Stimulated activated memory B cell treated with anti-CD40 and anti-IgM and Interleukin-4, amounts not matched to agents 10 μg/mL and 1 μg/mL and 100 μg/mL, for 72 hours (primary cell): ENCODE measurements at places on chromosomes 6 and 20.

DNA sequence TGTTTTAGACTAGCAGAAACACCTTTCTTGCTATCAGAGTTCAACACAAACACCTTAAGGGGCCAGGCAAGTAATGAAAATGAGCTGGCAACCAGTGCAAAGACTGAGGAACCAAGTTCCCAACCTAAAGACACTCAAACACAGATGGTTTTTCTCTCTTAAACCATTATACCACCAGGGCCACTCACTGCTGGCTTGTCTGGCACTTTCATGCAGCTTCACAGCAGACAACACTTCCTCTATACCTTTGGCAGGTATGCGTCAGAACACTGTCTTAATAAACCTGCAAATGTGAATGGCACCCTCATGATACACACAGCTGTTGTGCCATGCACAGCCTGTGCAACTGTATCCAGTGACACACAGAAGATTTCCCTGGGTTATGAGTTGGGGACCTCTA lies 41.6 kb downstream of the NFATC2 start:
- peak; percentile 65 for ATAC-seq

- ATAC-seq = peak; percentile 91
Observed at GRCh38 chr20:32062776-32063170, 10.7 kb downstream of the HCK start.

- no peak for ATAC-seq
Observed at GRCh38 chr20:50027611-50028105, 44.9 kb downstream of the SNAI1 start.

DNA sequence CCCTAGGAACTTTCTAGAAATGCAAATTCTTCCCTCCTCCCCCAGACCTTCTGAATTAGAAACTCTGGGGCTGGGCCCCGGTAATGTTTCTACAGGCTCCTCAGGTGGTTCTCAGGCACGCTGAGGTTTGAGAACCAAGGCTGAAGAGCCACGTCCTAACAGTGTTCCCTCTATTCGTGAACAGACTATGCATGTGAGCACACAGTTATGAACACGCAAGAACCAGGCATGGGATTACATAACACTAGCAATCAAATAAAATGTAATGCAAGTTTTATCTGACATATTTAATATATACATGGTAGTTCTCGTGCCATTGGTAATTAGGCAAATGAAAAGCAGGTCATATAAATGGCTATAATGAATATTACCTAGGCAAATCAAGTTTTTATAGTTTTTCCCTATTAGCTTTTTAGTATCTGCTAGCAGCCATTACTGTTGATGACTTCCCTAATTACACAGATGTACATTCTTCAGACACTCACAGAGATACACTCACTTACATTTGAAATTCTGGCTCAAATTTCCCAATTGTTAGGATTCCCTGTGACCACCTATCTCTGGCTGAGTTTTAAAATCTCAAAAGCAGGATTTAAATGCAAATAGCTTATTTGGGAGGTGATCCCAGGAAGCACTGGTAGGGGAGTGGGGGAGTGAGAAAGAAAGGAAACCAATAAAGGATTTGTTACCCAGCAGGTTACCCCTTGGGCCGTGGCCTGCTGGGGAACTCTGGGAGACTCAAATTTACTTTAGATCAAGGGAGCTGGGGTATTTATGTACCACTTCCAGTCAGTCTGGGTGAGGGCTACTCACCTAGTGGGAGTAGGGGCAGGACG lies 104.1 kb downstream of the TCP11 start:
- no peak for ATAC-seq

DNA sequence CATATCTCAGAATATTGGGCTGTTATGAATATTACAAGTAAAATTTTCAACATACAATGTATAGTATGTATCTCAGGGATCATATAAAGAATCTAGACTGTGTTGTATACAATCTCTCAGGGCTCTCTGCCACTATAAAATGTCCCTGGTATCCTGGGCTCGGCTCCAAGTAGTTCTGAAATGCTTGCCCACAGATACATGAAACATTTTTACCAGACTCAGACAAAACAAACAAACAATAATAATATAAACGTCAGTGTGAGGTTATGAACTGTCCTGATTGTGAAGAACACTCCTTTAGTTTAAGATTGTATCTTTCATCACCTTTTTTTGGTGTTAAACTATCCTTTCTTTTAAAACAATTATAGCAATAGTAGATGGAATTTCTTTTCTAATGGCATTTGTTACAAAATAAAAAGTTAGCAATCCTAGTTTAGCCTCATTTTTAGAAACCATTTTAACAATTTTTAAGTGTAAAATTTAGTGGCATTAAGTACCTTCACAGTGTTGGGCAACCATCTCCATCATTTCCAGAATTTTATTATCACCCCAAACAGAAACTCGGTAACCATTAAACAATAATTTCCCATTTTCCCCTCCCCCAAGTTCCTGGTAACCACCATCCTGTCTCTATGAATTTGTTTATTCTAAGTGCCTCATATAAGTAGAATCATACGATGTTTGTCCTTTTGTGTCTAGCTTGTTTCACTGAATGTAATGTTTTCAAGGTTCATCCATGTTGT lies 17.4 kb upstream of the LY86 start:
- ATAC-seq = no peak

- no peak for ATAC-seq
Observed at GRCh38 chr20:51972056-51972455, 169.7 kb upstream of the SALL4 start.

- no peak for ATAC-seq
Observed at GRCh38 chr6:66226109-66226508, 519.1 kb upstream of the EYS start.

GRCh38 chr20:42987376-42988114 lies 202.2 kb downstream of the PTPRT start:
- ATAC-seq = no peak

GRCh38 chr20:8583566-8584043 lies 451.5 kb downstream of the PLCB1 start:
- no peak for ATAC-seq

DNA sequence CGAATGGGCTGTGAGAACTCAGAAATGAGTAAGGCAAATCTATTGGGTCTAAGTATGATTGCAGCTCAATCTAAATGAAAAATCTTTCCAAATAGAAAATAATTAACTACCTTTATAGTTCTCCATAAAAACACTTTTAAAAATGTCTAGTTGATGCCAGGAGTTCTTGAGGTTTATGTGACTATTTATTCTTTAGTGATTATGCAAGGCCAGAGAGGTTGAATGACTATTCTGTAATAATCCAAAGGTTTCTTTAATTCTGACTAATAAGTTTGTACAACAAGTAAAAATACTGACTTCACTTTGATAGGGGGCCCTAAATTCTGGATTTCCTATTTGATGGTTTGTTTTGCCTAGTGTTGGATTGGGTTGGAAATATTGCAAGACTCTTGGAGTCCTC lies 461.2 kb downstream of the EPM2A start:
- no peak for ATAC-seq

- peak; percentile 64 for ATAC-seq
Observed at GRCh38 chr20:64006902-64007301, 26.0 kb downstream of the PRPF6 start.

DNA sequence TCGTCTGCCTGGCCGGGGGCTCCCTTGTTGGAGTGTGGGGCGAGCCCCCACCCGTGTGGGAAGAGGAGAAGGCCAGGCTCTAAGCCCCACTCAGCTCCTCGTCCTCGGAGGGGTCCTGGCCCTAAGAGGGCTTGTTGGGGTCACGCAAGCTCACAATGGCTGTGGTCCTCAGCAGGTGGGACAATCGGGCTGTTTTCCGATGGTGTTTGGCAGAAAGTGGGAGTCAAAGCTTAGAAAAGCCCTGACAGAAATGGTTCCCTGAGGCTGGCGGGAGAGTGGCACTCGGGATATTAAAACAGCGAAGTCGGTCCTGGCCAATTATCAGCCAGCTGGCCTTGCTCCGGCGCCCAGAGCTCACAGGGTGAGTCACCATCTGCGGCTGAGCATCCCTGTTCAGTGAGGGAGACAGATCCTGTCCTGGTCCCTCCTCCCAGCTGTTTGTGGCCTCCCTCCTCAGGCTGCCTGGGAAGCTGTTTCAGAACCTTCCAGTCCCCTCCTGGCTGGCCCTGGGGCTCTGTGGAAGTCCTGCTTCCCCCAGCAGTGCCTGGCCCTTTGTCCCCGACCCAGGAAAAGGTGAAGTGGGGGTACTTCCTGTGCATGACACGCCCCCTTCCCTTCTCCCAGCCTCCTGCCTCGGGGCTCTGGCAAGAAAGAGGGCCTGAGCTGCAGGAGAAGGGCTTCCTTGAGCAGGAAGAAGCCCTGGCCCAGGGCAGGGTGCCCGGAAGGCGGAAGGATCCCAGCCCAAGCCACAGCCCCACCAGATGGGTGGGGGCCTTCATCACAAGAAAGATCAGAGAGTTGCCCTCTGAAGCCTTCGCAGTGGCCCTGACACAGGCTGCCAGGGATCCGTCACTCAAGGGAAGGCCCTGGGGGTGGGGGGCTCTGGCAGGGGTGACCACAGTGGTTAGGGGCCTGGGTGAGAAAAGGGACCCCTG lies 53.6 kb upstream of the BHLHE23 start:
- no peak for ATAC-seq

GRCh38 chr6:90158936-90159335 lies 137.7 kb downstream of the BACH2 start:
- no peak for ATAC-seq

DNA sequence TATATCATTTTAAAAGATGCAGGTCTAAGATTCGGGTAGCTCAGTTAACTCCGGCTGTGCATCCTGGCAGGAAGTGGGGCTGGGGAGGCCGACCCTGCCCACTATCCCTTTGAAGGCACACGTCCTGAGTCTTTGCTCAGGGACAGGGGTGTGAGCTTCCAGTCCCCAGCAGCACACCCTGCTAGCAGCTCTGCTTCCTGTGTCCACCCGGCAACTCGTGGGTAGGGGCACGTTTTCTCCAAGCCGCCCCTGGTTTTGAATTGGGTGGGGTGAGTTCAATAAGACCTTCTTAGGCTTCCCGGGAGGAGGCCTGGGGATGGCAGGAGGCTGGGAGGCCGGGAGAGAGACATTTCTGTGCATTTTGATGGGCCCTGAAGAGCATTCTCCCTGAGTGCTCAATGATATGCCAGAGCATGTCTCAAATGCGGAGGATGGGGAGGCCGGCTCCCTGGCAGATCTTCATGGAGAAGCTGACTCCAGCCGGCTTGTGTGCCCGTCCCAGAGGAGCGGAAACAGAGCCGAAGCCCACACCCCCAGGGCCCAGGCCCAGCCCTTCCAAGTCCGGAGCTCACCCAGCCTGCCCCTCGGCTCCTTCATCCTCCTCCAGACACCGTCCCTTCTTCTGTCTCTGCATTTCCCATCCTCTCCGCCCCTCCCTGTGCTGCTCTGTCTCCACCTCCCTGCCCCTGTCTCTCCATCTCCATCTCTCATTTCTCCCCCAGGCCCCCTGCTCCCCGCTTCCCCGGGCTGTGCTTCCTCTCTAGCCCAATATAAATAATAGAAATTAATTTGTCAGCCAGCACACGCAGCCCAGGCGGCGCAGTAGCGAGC lies 36.3 kb upstream of the ZFAND3 start:
- peak; percentile 38 for ATAC-seq

GRCh38 chr6:56193846-56194245 lies 53.5 kb downstream of the COL21A1 start:
- no peak for ATAC-seq

DNA sequence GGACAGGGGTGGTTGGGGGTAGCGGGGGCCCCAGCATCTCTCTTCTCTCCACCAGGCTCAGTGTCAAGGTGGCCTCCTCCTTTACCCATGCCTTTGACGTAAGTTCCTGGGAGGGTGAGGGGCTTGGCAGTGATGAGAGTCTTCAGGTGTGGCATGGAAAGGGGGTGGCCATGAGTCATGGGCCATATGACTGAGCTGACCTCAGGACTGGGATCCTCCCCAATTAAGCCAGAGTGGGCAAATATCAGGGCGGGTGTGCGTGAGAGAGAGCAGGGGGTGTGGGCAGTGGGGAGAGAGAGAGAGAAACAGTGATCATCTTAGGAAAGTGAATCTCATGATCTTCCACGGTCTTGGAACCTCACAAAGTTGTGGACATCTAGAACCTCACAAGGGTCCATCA lies 8.2 kb upstream of the BPIFB4 start:
- ATAC-seq = no peak

DNA sequence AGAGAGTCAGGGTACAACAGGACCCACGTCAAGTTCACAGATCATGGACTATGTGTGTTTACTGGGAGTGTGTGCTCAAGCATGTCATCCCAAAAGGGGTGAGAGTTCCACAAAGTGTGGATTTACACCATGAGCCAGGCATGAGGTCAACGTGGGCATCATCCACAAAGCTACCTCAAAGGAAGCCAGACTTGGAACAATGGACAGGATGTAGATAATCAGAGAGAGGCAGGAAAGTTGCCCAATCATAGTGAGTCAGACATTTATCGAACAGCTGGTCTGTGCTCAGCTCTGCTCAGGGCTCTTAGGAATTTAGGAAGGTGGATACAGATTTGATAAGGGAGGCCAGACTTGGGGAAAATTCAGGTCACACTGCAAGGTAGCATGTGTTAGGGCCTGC lies 317.2 kb upstream of the CDYL start:
- no peak for ATAC-seq

DNA sequence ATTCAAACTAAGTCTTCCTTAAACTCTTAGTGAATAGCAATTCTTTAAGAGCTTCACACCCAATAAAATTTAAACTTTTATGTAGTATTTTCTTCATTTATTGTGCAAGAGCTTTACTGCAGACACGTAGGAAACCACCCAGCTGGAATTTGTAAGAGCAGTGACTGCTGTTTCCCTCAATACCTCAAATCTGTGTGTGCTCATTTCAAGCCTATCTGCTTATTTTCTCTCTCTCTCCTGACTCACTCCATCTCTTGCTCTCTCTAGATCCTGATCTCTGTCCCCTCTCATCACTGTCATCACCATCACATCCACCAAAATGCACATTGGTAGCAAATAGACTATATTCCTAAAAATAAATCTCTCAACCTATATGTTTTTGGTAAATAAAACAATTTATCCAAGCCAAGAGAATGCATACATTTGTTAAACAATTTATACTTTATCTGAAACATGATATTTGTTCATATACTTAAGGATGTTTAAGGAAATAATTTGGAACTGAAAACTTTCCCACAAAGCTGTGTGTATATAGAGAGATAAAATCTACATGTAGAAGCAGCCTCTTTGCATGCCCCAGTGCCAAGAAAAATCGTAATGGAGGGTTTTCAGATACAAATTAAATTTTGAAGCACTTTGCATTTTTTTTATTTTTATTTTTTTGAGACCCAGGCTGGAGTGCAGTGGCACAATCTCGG lies 273.0 kb downstream of the TFAP2A start:
- no peak for ATAC-seq

DNA sequence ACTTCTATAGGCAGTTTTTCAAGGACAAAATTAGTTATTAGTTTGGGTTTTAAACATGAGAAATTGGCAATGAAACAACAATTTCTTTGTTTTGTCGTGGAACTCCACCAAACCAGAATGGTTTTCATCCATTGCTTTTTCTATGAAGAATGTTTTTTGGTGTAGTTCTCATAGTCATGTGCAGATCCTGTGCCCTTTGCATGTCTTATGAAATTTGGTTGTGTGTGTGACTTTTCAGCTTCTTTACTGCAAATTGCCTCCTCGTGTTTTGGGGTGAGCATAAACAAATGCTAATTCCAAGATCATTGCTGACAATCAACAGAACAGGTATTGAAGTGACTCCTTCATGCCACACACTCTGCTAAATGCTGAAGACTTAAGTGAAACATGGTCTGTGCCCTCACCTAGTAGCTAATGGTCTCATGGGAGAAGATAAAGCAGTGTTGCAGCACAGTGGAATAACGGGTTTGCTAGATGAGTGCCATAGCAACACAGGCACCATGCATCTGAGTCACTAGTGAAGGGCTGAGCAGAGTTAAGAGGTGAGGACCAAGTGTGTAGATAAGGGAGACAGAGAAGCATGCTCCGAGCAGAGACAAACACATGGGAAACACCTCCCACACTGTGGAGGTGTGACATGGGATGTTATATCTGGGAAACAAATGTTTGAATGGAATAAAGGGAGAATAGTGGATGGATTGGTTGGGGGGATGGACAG lies 120.0 kb downstream of the SLC16A10 start:
- ATAC-seq = no peak
